ENCODE measurements at places on chromosomes 4 and X.

DNA sequence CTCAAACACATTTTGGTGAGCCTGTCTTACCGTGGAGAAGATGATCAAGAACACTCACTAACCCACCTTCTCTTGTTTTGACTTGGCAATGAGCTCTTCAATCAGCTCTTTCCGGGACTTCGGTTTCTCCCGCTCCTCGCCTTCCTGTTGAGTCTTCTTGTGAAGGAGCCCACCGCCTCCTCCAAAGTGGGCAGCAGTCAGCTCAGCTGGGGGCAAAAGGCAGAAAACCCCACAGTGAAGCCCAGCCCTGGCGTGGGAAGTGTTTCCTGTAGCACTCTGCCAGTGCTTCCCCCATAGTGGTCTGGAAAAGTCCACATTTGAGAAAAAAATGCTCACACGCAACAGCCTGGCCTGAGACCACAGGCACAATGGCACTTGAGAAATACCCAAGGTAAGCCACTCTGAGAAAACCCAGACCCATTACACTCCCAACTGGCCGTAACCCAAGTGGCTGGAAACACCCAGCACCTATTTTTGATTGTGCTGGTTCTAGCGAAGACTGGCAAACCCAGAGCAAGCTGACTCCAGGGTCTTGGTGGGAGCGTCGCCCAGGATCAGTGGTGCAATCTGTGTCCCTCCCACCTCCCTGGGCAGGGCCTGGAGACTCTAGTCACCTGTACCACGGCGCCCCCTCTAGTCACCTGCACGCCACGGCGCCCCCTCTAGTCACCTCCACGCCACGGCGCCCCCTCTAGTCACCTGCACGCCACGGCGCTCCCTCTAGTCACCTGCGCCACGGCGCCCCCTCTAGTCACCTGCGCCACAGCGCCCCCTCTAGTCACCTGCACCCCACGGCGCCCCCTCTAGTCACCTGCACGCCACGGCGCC, 8.6 kb downstream of the NOP14 start:
- H3K4me3 ChIP-seq = no peak overlapping the region
- peaks cover 7% of the 10 kb centered on the region for H3K36me3 ChIP-seq
- no peak for DNase-seq
- no peak overlapping the region for H3K27ac ChIP-seq
- no peaks in the 10 kb centered on the region for H3K27me3 ChIP-seq
- H3K4me1 ChIP-seq = no peaks in the 10 kb centered on the region

GRCh38 chr4:52751487-52751911, 274 bp upstream of the ERVMER34-1 start:
- H3K4me3 ChIP-seq = peak overlapping the region; percentile 41
- H3K36me3 ChIP-seq = no peaks in the 10 kb centered on the region
- H3K4me1 ChIP-seq = no peaks in the 10 kb centered on the region
- DNase-seq = peak; percentile 62

DNA sequence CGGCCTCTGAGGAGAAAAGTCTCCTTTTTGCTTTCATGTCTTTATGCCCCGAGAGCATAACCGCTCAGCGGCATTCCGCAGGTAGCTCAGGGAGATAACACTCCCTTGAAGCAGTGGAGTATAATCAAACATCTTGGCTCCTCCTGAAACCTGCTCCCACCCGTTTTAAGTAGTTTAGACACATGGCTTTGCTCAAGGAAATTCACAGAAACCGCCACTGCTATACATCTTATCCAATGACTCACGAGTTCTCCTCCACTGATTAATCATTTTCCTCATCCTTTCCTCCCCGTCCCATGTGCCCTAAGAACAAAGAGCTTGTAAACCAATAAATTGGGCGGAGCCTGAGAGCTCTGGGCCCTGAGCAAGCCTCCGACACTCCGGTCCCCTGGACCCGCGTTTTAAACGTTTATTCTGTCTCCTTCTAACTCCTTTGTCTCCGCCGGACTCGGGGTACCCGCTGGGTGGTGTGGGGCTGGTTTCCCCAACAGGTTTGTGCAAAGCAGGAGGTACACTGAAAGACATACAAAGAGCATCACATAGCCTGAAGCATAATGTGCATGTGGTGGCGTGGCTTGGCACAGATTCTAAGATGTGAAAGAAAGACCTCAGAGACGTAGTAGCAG, 401.2 kb downstream of the TLL1 start:
- no peaks in the 10 kb centered on the region for H3K4me1 ChIP-seq
- no peak overlapping the region for H3K4me3 ChIP-seq

DNA sequence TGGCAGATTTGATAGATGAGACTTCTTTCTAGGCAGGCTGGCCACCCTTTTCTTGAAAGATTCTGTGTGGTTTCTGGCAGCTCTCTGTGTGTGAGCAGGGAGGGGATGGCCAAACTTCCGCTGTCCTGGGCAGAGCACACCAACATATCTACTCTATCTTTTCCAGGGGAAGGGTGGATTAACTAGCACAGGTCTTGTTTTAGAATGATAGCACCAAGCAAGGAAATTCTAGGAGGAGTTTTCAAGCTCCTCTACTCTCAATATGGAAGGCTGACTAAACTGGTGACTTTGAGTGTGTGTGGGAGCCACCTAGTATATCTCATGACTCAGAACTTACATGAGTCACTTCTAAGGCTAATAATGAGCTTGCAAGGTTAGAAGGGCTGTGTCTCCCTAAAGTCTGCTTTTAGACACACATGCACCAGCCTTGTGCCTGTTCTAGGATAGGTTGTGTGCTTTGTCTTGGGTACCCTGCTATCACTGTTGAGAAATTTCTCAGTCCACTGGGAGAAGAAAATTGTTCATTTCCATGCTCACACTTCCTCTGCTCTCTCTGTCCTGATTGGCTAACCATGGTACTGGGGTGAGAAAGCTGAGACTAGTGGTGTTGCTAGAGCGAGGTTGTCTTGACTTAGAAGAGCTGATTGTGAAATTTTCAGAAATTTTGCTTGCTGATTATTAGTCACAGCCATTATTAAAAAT, 72.9 kb downstream of the YIPF6 start:
- H3K27me3 ChIP-seq = peaks cover 24% of the 10 kb centered on the region
- H3K36me3 ChIP-seq = no peaks in the 10 kb centered on the region
- no peak overlapping the region for H3K27ac ChIP-seq
- no peaks in the 10 kb centered on the region for H3K4me1 ChIP-seq
- no peak for DNase-seq
- H3K4me3 ChIP-seq = no peak overlapping the region

DNA sequence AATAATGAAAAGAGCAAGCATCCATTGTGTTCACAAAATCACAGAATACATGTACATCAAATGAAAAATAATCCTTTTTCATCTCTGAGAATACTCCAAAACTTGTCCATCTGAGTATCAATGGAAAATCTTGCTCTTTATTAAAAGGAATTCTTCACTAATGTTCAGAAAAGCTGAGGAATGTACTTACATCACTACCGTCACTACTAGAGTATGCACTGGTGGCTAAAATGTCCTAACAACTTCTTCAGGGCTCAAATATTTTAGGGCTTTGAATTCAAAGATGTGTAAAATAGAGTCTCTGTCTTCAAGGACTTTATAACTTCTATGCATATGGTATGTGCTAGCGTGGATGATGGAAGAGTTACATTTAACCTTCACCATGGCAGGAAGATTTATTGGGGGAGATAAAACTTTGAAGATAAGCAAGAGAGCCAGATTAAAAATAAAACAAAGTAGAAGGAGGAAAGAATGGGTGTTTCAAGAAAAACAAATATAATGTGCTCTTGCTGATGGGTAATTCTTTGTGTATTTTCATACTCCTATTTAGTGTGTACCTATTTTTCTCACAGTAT, 55.1 kb downstream of the DMD start:
- H3K27me3 ChIP-seq = no peaks in the 10 kb centered on the region
- no peak for DNase-seq
- H3K36me3 ChIP-seq = no peaks in the 10 kb centered on the region
- H3K27ac ChIP-seq = no peak overlapping the region
- H3K4me3 ChIP-seq = no peak overlapping the region

GRCh38 chrX:56826020-56826419, 97.0 kb downstream of the NBDY start:
- no peak for DNase-seq
- no peaks in the 10 kb centered on the region for H3K36me3 ChIP-seq
- H3K4me3 ChIP-seq = no peak overlapping the region
- no peak overlapping the region for H3K27ac ChIP-seq
- no peaks in the 10 kb centered on the region for H3K4me1 ChIP-seq
- H3K27me3 ChIP-seq = peaks cover 19% of the 10 kb centered on the region

- H3K27ac ChIP-seq = no peak overlapping the region
- no peaks in the 10 kb centered on the region for H3K36me3 ChIP-seq
- H3K4me3 ChIP-seq = no peak overlapping the region
- DNase-seq = no peak
- no peaks in the 10 kb centered on the region for H3K4me1 ChIP-seq
Observed at GRCh38 chrX:14964500-14964899, 91.3 kb downstream of the MOSPD2 start.

- H3K4me1 ChIP-seq = no peaks in the 10 kb centered on the region
- no peak for DNase-seq
- H3K27ac ChIP-seq = no peak overlapping the region
- H3K4me3 ChIP-seq = no peak overlapping the region
- H3K36me3 ChIP-seq = no peaks in the 10 kb centered on the region
Observed at GRCh38 chr4:6134612-6135220, 65.6 kb downstream of the JAKMIP1 start.

- DNase-seq = no peak
- H3K4me1 ChIP-seq = no peaks in the 10 kb centered on the region
- no peaks in the 10 kb centered on the region for H3K27me3 ChIP-seq
Observed at GRCh38 chr4:38149997-38150671, 189.9 kb downstream of the PTTG2 start.

- H3K4me1 ChIP-seq = no peaks in the 10 kb centered on the region
- H3K27me3 ChIP-seq = no peaks in the 10 kb centered on the region
- no peak overlapping the region for H3K27ac ChIP-seq
- no peaks in the 10 kb centered on the region for H3K36me3 ChIP-seq
Observed at GRCh38 chr4:96009427-96010119, 169.7 kb downstream of the PDHA2 start.

- H3K27me3 ChIP-seq = no peaks in the 10 kb centered on the region
- no peak overlapping the region for H3K4me3 ChIP-seq
- no peak for DNase-seq
- H3K4me1 ChIP-seq = no peaks in the 10 kb centered on the region
Observed at GRCh38 chrX:103877571-103877970, 45.5 kb upstream of the RAB9B start.

- no peaks in the 10 kb centered on the region for H3K36me3 ChIP-seq
- no peak for DNase-seq
- H3K27me3 ChIP-seq = no peaks in the 10 kb centered on the region
- H3K4me3 ChIP-seq = peak overlapping the region; percentile 48
- H3K4me1 ChIP-seq = no peaks in the 10 kb centered on the region
Observed at GRCh38 chrX:19122641-19123009, 357 bp upstream of the ADGRG2 start.

GRCh38 chrX:3548765-3549391, 164.6 kb downstream of the PRKX start:
- peak overlapping the region; percentile 47 for H3K4me3 ChIP-seq
- DNase-seq = no peak
- no peak overlapping the region for H3K27ac ChIP-seq

DNA sequence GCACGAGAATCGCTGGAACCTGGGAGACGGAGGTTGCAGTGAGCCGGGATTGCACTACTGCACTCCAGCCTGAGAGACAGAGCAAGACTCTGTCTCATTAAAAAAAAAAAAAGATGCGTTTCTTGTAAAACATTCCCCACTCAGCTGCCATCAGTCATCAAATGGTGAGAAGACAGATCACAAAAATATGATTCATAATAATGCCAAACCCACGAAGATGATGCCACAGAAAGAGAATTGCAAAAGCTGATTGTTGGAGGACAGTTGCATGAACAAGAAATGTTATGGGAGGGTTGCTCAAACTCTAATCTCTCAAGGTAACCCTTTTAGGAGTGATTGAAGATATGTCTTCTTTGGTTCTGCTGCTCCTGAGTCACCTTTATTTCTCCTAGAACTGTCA, 21.4 kb upstream of the SMIM14 start:
- H3K27me3 ChIP-seq = no peaks in the 10 kb centered on the region
- no peaks in the 10 kb centered on the region for H3K4me1 ChIP-seq
- H3K4me3 ChIP-seq = no peak overlapping the region
- DNase-seq = no peak

- H3K27ac ChIP-seq = no peak overlapping the region
- H3K4me1 ChIP-seq = no peaks in the 10 kb centered on the region
- no peaks in the 10 kb centered on the region for H3K27me3 ChIP-seq
- no peak overlapping the region for H3K4me3 ChIP-seq
- no peaks in the 10 kb centered on the region for H3K36me3 ChIP-seq
Observed at GRCh38 chr4:40185830-40186664, 10.8 kb upstream of the RHOH start.

DNA sequence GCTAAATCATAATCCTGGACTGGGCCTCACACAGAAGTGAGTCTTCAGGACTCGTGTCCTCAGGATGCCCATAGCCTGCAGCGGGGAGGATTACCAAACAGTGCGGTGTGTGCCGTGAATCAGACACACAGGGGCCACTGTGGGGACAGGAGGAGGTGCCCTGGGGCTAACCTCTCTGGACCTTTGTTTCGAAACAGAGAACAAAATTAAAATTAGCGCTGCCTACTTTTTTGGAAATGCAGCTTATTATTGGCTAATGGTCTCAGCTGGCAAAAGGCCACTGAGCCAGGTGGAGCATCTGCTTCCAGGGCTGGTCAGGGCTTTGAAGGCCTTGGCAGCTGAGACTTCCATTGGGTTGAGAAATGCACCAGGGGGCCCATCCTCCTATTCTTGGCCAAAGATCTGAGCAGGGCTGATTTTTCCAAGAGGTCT, 236.2 kb downstream of the EVC2 start:
- H3K36me3 ChIP-seq = no peaks in the 10 kb centered on the region
- peak; percentile 0 for DNase-seq
- H3K4me3 ChIP-seq = no peak overlapping the region
- no peaks in the 10 kb centered on the region for H3K27me3 ChIP-seq
- no peak overlapping the region for H3K27ac ChIP-seq

DNA sequence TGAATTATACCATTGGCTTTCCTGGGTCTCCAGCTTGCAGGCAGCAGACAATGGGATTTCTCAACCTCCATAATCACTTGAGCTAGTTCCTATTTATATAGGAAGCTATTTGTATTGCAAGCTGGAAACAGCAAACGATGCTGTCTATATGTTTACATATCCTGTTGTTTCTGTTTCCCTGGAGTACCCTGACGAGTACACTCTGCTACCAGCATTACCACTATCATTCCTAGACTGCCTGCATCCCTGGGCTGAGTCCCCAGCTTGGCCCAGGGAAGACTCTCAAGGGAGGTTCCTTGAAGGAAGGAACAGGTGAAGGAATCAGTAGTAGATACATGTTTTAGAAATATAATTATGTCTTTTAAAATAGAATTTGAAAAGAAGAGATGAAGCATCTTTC, 81.4 kb downstream of the EVC2 start:
- H3K4me1 ChIP-seq = no peaks in the 10 kb centered on the region
- H3K27me3 ChIP-seq = no peaks in the 10 kb centered on the region
- peaks cover 34% of the 10 kb centered on the region for H3K36me3 ChIP-seq
- DNase-seq = no peak

DNA sequence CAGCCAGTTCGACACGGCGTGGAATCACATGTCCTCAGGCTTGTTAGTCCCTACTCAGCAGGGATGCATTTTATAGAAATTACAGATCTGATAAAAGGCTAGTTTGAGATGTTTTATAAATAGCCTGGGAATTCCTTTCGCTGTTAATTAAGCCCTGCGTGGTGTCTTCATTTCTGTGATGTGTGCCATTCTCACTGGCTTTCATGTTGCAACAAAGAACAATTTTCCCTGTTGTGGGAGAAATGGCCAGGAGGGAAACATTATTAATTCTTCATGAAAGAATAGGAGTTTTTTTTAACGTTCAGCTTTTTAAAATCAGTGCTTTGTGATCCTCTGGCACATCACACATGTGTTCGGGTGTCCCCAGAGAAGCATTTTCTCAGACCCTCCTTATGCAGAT, 427.3 kb upstream of the FRG1 start:
- no peaks in the 10 kb centered on the region for H3K4me1 ChIP-seq
- H3K36me3 ChIP-seq = no peaks in the 10 kb centered on the region
- no peaks in the 10 kb centered on the region for H3K27me3 ChIP-seq
- no peak overlapping the region for H3K27ac ChIP-seq
- DNase-seq = no peak
- no peak overlapping the region for H3K4me3 ChIP-seq
